RKO (cell line): ENCODE measurements at places on chromosomes 11 and 22.
A peak's percentile ranks its signal among the peaks of the same experiment; 100 is the strongest.

GRCh38 chr11:77467993-77468392 lies 5.9 kb downstream of the PAK1 start:
- no peak for DNase-seq

DNA sequence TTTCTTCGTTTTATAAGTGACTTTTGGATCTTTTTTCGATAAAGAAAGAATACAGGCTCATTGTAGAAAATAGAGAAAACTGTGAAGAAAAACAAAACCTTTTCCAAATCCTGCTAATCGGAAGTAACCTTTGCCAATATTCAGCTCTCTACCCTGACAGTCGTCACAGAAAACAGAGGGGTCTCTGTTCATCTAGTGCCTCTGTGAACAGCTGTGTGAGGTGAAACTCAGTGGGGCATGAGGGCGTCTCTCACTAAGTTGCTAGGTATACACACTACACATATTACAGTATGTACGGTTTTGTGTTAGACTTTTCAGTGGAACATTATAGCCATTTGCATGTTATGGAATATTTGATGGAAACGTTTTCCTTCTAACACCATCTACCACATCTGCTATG lies 39.4 kb downstream of the DHCR7 start:
- DNase-seq: no peak

- no peak for DNase-seq
Observed at GRCh38 chr22:37633625-37634416, 5.6 kb upstream of the SH3BP1 start.

GRCh38 chr11:101003468-101003867 lies 126.1 kb downstream of the PGR start:
- DNase-seq: peak; percentile 33

GRCh38 chr11:36763187-36763586 lies 165.2 kb upstream of the RAG2 start:
- no peak for DNase-seq

- DNase-seq: no peak
Observed at GRCh38 chr22:46432164-46433068, 96.9 kb downstream of the TRMU start.

- no peak for DNase-seq
Observed at GRCh38 chr22:36258701-36259614, 6.0 kb downstream of the APOL1 start.

DNA sequence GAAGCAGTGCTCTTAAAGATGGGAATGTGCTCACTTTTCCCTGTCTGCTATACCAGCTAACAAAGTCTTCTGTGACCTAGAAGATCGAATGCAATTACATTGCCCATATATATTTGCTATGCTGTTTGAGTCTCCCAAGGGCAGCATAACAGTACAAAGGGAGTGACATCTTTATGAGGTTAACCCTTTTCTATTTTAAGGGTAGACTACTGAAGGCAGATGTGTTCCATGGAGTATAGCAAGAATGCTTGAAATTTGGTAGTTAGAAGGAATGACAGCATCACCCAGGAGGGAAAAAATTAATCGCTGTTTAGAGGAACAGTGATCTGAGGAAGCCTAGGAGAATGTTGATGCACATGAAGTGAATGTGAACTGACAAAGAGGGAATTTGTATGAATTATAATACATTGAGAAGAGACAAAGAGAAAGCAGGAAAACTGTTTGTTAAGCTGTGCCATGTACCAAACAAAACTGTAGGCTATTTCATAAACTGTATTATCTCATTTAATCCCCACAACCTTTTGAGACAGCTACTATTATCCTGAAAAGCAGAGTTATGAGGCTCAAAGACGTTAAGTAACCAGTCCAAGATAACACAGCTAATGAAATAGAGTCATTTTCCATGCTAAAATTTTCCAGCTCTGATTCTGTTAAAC lies 13.0 kb downstream of the MAML2 start:
- no peak for DNase-seq

GRCh38 chr11:121417055-121417551 lies 35.0 kb upstream of the SORL1 start:
- DNase-seq: no peak

GRCh38 chr11:114200351-114201133 lies 95.7 kb upstream of the NNMT start:
- no peak for DNase-seq

- no peak for DNase-seq
Observed at GRCh38 chr11:131822506-131822905, 452.1 kb downstream of the NTM start.

DNA sequence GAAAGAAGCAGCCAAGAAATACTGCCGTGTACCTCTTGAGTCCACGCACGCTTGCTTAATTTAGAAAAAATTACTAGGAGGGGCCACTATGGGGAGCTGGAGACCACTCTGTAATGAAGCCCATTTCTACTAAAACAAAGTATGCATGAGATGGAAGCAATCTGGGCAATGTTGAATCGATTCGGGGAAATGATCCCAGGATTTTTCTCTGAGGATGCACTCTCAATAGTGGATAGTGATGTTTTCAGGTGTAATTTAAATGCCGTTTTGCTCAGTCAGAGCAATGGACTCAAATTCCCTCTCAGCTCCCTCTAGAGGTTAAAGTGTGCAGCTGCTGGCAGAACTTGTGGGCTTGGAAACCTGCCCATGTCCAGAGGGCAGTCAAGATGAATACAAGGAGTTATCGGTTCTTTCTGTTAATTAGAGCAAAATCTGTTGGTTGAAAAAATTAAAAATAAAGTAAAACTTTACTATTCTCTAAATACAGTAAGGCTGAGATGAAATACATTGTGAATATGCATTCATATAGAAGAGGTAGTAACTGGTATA lies 64.1 kb downstream of the ME3 start:
- peak; percentile 80 for DNase-seq

DNA sequence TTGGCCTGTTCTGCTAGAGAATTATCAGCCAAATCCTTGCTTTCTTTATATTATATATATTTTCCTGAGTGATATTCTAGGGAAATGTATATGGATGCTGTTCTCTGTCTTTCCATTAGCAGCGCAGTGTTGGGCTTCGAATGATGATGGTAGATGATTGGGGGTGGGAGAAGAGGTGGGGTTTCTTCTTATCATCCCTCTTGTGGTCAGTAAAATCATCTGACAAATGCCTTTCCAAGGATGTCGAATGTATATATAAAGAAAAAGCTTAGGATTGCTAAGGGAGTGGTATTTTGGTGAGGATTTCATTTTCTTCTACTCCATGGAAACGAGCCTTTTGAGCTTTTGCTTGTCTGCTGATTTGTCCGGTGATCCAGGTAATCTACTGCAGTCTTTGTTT lies 48.9 kb downstream of the ARHGEF12 start:
- no peak for DNase-seq

DNA sequence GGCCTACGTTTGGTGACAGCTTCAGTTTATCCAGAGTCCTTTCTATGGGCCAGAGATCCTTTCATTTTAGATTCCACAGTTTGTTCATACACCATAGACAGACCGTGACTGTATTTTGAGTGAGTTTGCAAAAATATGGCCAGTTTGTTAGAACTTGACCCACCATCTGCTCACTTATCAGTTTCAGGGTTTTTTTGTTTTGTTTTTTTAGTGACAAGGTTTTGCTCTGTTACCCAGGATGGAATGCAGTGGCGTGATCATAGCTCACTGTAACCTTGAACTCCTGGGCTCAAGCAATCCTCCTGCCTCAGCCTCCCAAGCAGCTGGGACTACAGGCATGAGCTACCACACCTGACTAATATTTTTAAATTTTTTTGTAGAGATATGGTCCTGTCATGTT lies 9.1 kb upstream of the CKAP5 start:
- no peak for DNase-seq

DNA sequence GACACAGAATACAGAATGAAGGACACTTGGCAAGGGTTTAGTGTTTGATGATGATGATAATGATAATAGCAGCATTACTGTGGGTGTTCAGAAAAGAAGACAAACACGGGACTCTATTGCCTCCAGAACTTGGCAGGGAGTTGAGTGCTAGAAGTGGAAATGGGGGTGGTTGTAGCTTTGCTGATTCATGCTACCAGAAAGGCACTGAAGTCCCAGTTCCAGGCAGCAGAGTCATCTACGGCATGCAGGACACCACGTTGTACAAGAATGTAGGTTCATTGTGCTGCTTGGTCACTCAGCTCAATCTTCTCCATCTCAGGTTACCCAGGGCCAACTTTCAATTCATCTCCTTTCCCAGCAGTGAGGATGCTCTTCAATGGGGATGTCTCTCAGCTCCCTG lies 115.7 kb downstream of the NTM start:
- no peak for DNase-seq

DNA sequence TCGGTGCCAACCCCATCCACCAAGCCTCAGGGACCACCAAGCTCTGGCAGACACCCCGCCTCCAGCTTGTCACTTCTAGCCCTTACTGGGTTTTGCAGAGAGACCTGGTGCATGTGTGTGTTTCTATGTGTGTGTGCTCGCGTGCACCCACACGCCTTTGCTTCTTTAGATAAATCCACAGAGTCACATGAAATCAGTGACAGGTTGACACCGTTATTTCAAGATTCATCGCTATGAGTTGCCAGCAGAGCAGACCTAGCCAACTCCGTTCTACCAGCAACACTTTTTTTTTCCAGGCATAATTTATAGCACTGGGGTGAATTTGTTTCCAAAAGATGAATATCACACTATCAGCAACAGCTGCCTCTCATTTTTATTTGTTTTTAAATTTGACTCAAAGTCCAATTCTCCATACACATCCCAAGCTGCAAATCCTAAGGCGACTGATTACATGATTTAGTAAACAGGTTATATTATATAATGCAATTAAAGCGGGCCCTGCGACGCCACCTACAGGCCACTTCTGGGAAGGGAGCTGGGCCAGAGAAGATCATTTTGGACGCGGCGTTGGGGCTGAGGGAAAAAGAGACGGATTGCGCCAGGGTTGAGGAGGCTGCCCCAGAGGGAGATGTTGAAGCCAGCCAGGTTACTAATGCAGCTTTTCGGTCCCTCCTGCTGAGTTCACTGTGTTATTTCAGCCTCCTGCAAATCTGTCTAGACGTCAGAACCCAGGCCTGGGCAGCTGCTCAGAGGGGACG lies 150.5 kb downstream of the FEZ1 start:
- DNase-seq: peak; percentile 33
